ENCODE measurements at places on chromosomes 1 and 21.

GRCh38 chr1:43750083-43750482, 42.7 kb downstream of the ST3GAL3 start:
- no peaks in the 10 kb centered on the region for H3K36me3 ChIP-seq
- no peaks in the 10 kb centered on the region for H3K4me1 ChIP-seq
- H3K27ac ChIP-seq, result no peak overlapping the region
- no peak overlapping the region for H3K4me3 ChIP-seq
- no peak for DNase-seq

GRCh38 chr1:4961935-4962645, 307.7 kb downstream of the AJAP1 start:
- no peak overlapping the region for H3K4me3 ChIP-seq
- H3K36me3 ChIP-seq, result no peaks in the 10 kb centered on the region
- no peak overlapping the region for H3K27ac ChIP-seq
- DNase-seq, result no peak
- peaks cover 8% of the 10 kb centered on the region for H3K4me1 ChIP-seq

- no peak overlapping the region for H3K27ac ChIP-seq
- peaks cover 3% of the 10 kb centered on the region for H3K4me1 ChIP-seq
- H3K4me3 ChIP-seq, result no peak overlapping the region
- no peaks in the 10 kb centered on the region for H3K27me3 ChIP-seq
- DNase-seq, result no peak
Measured at GRCh38 chr21:37507716-37508115, 141.1 kb downstream of the DYRK1A start.

DNA sequence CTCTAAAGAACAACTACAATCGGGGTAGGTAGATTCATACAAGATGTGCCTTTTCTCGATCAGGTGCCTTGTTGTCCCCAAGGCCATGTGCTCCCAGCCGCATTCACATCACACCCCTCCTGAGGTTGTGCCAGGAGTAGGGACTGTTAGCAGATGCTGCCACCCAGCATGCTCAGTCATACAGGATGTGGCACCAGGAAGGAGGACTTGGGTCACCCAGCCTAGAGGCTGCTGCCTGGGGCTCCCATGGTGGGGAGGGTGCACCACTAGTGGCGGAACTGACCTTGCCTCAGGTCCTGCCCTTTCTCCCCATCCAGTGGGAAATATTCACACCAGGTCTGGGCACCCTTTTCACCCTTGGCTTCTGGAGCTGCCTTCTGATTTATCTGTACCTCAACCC, 8.3 kb downstream of the TEX35 start:
- no peak for DNase-seq
- H3K4me3 ChIP-seq, result no peak overlapping the region
- H3K36me3 ChIP-seq, result no peaks in the 10 kb centered on the region
- H3K4me1 ChIP-seq, result no peaks in the 10 kb centered on the region
- no peak overlapping the region for H3K27ac ChIP-seq
- H3K27me3 ChIP-seq, result no peaks in the 10 kb centered on the region

GRCh38 chr1:29896791-29897714, 660.7 kb downstream of the PTPRU start:
- H3K27me3 ChIP-seq, result no peaks in the 10 kb centered on the region
- peak; percentile 18 for DNase-seq
- no peaks in the 10 kb centered on the region for H3K36me3 ChIP-seq
- H3K4me3 ChIP-seq, result no peak overlapping the region
- no peak overlapping the region for H3K27ac ChIP-seq
- H3K4me1 ChIP-seq, result no peaks in the 10 kb centered on the region

GRCh38 chr1:54571326-54571725, 23.3 kb downstream of the ACOT11 start:
- no peaks in the 10 kb centered on the region for H3K27me3 ChIP-seq
- no peaks in the 10 kb centered on the region for H3K36me3 ChIP-seq

DNA sequence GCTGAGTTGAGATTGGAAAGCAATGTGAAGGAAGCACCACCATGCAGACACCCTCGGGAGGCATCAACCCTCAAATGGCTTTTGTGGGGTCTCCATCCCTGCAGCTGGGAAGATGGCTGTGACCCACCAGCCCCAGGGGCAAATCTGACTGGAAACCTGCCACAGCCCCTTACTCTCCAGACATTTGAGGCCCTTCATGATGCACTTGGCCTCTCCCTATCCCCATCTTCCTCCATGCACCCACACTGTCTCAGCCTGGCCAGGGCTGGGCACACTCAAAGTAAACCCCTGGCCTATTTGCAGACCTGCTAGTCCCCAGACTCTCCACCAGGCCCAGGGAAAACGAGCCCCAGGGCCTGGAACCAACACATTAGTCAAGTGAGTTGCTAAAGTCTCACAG, 205.2 kb downstream of the MATN1 start:
- DNase-seq, result no peak
- no peaks in the 10 kb centered on the region for H3K36me3 ChIP-seq
- H3K4me1 ChIP-seq, result no peaks in the 10 kb centered on the region
- H3K27ac ChIP-seq, result no peak overlapping the region

- H3K27me3 ChIP-seq, result no peaks in the 10 kb centered on the region
- no peak for DNase-seq
- H3K36me3 ChIP-seq, result peaks cover 8% of the 10 kb centered on the region
- no peak overlapping the region for H3K4me3 ChIP-seq
- peaks cover 5% of the 10 kb centered on the region for H3K4me1 ChIP-seq
- H3K27ac ChIP-seq, result no peak overlapping the region
Measured at GRCh38 chr21:31221043-31221442, 123.0 kb downstream of the TIAM1 start.

DNA sequence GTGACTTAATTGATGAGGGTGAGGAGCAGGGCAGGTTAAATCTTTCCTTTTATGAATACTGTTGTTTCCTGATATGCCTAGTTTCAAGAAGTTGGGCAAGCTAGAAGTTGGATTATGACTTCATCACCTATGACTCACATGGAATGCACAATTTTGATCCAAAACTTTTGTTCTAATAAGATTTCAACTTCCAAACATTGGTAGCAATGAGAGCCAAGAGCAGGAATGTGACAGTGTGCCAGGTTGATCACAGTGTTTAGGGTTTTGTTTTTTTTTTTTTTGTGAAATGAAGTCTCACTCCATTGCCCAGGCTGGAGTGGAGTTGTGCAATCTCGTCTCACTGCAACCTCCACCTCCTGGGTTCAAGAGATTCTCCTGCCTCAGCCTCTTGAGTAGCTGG, 349.4 kb downstream of the DUSP10 start:
- H3K4me3 ChIP-seq, result no peak overlapping the region
- no peaks in the 10 kb centered on the region for H3K36me3 ChIP-seq
- DNase-seq, result no peak
- no peaks in the 10 kb centered on the region for H3K27me3 ChIP-seq

- H3K27ac ChIP-seq, result no peak overlapping the region
- H3K4me3 ChIP-seq, result no peak overlapping the region
- H3K36me3 ChIP-seq, result no peaks in the 10 kb centered on the region
- no peaks in the 10 kb centered on the region for H3K4me1 ChIP-seq
Measured at GRCh38 chr1:227662933-227663332, 72.2 kb downstream of the JMJD4 start.

GRCh38 chr1:235938709-235939479, 72.2 kb upstream of the LYST start:
- H3K4me3 ChIP-seq, result no peak overlapping the region
- no peaks in the 10 kb centered on the region for H3K36me3 ChIP-seq
- no peak overlapping the region for H3K27ac ChIP-seq
- no peaks in the 10 kb centered on the region for H3K27me3 ChIP-seq

GRCh38 chr1:230270185-230270558, 156.0 kb downstream of the PGBD5 start:
- H3K4me1 ChIP-seq, result peaks cover 22% of the 10 kb centered on the region
- H3K27me3 ChIP-seq, result no peaks in the 10 kb centered on the region
- DNase-seq, result no peak

- no peak overlapping the region for H3K27ac ChIP-seq
- peaks cover 3% of the 10 kb centered on the region for H3K36me3 ChIP-seq
- no peak for DNase-seq
- H3K4me1 ChIP-seq, result no peaks in the 10 kb centered on the region
- H3K27me3 ChIP-seq, result no peaks in the 10 kb centered on the region
Measured at GRCh38 chr1:247182994-247183393, 11.2 kb upstream of the ZNF124 start.

GRCh38 chr1:223827193-223827663, 18.5 kb downstream of the TP53BP2 start:
- no peaks in the 10 kb centered on the region for H3K27me3 ChIP-seq
- no peaks in the 10 kb centered on the region for H3K36me3 ChIP-seq
- peaks cover 12% of the 10 kb centered on the region for H3K4me1 ChIP-seq
- no peak overlapping the region for H3K27ac ChIP-seq
- no peak overlapping the region for H3K4me3 ChIP-seq
- peak; percentile 51 for DNase-seq

GRCh38 chr1:203823306-203823705, 27.9 kb downstream of the ZBED6 start:
- H3K4me3 ChIP-seq, result no peak overlapping the region
- no peak for DNase-seq
- no peak overlapping the region for H3K27ac ChIP-seq
- no peaks in the 10 kb centered on the region for H3K27me3 ChIP-seq
- H3K4me1 ChIP-seq, result no peaks in the 10 kb centered on the region

- H3K4me1 ChIP-seq, result peaks cover 5% of the 10 kb centered on the region
- H3K27ac ChIP-seq, result no peak overlapping the region
- H3K4me3 ChIP-seq, result no peak overlapping the region
- no peaks in the 10 kb centered on the region for H3K27me3 ChIP-seq
- no peaks in the 10 kb centered on the region for H3K36me3 ChIP-seq
Measured at GRCh38 chr1:10835822-10836421, 39.5 kb upstream of the CASZ1 start.

GRCh38 chr1:27522432-27523336, 32.7 kb upstream of the WASF2 start:
- H3K27me3 ChIP-seq, result no peaks in the 10 kb centered on the region
- DNase-seq, result no peak
- peak overlapping the region; percentile 21 for H3K27ac ChIP-seq
- no peaks in the 10 kb centered on the region for H3K36me3 ChIP-seq
- no peak overlapping the region for H3K4me3 ChIP-seq

- no peak within 1 kb of the TSS for H3K27ac ChIP-seq
- no peaks in the 10 kb centered on the region for H3K27me3 ChIP-seq
- H3K4me1 ChIP-seq, result no peaks in the 10 kb centered on the region
- H3K4me3 ChIP-seq, result no peak within 1 kb of the TSS
- peak; percentile 42 for DNase-seq
- no peaks in the 10 kb centered on the region for H3K36me3 ChIP-seq
Measured at GRCh38 chr1:160862203-160863060, at the start of gene CD244. TSS of gene CD244 (minus strand) at chr1:160862887. CDS start at chr1:160862677, 210 bp downstream.

- DNase-seq, result peak; percentile 83
- no peaks in the 10 kb centered on the region for H3K27me3 ChIP-seq
- H3K4me1 ChIP-seq, result no peaks in the 10 kb centered on the region
Measured at GRCh38 chr1:242017580-242018233, 18.8 kb upstream of the MAP1LC3C start.

DNA sequence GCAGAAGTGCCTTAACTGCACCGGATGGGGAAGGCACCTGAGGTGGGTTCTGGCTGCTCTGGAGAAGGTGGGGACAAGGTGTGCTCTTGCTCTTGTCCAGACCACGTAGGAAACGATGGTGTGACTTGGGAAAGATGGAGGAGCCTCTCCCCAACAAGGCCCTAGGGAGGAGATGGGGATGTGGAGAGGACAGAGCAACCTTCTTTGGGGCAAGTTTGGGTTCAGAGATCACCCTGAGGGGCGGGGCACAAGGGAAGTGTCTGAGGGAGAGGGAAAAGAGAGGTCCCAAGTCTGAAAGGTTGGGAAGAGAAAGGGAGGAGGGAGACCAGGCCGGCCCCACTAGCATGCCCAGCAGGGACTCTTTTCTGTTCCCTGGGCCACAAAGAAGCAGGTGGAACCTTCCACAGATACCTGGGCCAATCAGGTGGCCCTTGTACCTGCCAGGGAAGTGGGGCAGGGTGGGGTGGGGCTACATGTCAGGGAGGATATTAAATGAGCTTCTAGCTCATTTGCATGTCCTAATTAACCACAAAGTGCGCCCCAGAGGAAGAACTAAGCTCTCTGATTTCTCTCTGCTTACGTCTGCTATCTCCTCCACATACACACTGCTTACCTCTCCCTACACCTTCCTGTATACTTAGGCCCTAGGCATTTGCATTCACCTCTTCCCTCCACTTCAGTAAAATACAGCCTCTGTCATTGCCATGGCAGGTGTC, 15.9 kb downstream of the INKA2 start:
- H3K27me3 ChIP-seq, result no peaks in the 10 kb centered on the region
- no peaks in the 10 kb centered on the region for H3K4me1 ChIP-seq
- H3K4me3 ChIP-seq, result no peak overlapping the region
- no peak for DNase-seq
- no peak overlapping the region for H3K27ac ChIP-seq

DNA sequence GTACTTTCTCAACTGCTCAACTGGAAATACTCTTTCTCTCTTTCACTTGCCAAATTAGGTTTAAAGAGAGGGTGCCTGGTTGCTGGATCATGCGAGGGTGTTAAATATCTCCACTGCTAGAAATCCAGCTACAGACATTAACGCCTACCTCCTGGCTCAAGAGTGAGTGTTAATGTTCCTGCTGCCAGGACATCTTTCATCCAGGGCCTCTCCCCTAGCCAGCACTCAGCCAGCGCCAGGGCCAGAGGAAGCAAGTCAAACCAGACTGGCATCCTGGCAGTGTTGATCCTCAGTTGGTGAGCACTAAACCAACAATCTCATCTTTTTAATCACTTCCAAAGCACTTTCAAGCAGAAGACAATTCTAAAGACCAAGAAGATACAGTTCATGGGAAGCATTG, 92.9 kb upstream of the BARHL2 start:
- no peak overlapping the region for H3K27ac ChIP-seq
- H3K4me3 ChIP-seq, result no peak overlapping the region
- no peaks in the 10 kb centered on the region for H3K4me1 ChIP-seq
- no peaks in the 10 kb centered on the region for H3K27me3 ChIP-seq

GRCh38 chr1:25199819-25200620, 32.3 kb downstream of the SYF2 start:
- no peak overlapping the region for H3K27ac ChIP-seq
- no peak overlapping the region for H3K4me3 ChIP-seq
- no peaks in the 10 kb centered on the region for H3K27me3 ChIP-seq
- H3K4me1 ChIP-seq, result no peaks in the 10 kb centered on the region
- H3K36me3 ChIP-seq, result no peaks in the 10 kb centered on the region

- no peaks in the 10 kb centered on the region for H3K27me3 ChIP-seq
- peaks cover 19% of the 10 kb centered on the region for H3K36me3 ChIP-seq
- H3K4me3 ChIP-seq, result no peak overlapping the region
- H3K4me1 ChIP-seq, result no peaks in the 10 kb centered on the region
- no peak for DNase-seq
- no peak overlapping the region for H3K27ac ChIP-seq
Measured at GRCh38 chr1:111463029-111463683, 10.6 kb upstream of the C1orf162 start.

DNA sequence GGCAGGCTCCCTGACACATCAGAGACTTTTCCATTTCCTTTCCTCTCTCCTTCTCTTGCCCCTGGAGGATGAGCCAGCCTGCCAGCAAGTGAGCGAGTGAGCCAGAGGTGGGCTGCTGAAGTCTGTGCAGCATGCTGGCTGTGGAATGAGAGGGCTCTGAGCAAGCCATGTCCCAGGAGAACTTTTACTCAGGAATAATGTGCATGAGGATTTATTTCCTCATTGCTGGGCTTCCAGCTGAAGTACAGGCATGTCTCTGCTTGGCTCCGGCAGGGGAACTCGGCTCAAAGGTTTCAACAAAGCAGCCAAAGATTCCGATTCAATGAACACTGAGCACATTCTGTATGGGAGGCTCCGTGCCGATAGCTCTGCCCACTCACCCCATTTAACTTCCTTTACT, 43.7 kb downstream of the UBIAD1 start:
- H3K36me3 ChIP-seq, result no peaks in the 10 kb centered on the region
- H3K4me3 ChIP-seq, result no peak overlapping the region
- H3K27ac ChIP-seq, result no peak overlapping the region

- no peak overlapping the region for H3K27ac ChIP-seq
- H3K4me1 ChIP-seq, result peaks cover 24% of the 10 kb centered on the region
Measured at GRCh38 chr1:210260096-210260495, 27.5 kb downstream of the SERTAD4 start.
